LHCN-M2 (cell line): ENCODE measurements at places on chromosomes 7 and 10.
A peak's percentile ranks its signal among the peaks of the same experiment; 100 is the strongest.

GRCh38 chr10:8910314-8910713, 855.8 kb downstream of the GATA3 start:
- no peak for DNase-seq

DNA sequence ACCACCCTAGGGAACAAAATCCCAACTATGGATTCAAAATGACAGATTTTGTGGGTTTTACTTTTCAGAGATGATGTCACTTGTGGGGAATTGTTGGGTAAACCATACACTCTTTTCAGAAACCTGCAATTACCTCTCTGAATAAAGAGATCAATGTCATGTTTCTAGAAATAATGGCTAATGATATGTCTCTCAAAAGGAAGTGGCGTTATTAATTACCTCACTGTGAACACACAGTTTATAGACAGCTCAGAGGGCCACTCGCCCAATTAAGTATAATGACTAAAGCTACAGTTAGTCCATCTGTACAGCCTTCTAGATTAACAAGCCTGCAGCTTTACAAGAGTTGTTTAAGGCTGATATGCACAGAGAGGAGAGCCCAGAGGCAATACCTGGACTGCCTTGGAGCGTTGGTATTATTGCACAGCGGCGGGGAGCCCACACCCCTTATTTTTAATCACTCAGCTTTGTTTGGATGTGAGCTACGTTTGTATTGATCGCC, 79.5 kb downstream of the RAB11FIP2 start:
- DNase-seq = no peak

DNA sequence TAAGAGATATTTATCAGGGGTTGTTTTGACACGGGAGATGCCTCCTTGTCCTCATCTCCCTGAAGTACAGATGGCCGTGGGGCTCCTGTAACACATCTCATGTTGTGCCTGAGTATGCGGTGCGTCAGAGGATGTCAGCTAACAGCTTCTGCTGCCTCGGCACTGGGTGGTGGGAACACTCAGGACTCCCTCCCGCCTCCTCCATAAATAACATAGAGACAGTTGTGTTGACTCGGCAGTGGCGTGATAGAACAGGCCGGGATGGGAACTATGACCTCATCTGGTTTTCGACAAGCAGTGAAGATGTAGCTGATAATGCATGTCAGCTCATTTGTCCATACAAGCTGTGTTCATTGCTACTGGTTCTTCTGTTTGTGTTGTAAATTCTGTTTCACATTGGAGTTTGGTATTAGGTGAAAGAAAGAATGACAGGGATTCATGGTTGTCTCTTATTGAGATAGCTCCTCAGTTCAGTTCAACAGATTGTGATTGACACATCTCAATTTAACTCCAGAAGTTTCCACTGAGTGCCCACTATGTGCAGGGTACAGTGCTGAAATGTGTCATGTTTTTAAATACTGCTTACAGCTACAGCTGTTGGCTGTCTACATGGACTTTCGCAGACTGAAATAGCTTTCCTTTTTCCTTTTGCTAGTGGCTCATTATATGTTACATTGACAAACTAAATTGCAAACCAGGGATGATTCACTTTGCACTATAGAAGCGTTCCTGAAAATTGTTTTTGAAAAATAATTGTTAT, 87.4 kb downstream of the CHN2 start:
- DNase-seq = no peak

- DNase-seq = peak; percentile 40
Observed at GRCh38 chr7:91397096-91397495, 132.9 kb downstream of the FZD1 start.

DNA sequence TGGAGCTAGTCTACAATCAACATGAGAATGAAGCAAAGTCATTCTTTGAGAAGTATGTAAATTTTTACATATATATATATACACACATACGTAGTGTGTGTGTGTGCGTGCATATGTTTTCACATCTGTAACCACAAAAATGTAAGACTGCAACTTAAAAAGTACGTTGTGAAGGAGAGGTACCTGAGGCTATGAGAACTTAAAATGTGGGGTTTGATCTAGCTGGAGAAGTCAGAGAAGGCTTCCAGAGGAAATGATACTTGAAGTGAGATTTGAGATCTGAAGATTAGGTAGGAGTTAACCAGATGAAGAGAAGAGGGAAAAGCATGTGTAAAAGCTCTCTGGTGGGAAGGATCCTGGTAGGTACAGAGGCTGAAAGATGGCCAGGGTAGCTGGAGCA, 5.8 kb downstream of the TAF5 start:
- DNase-seq = no peak
